ENCODE measurements at places on chromosomes 5 and 9.

- no peak for DNase-seq
Measured at GRCh38 chr5:137195483-137195882, 303.6 kb downstream of the SPOCK1 start.

GRCh38 chr9:111831371-111832108, 36.8 kb upstream of the SHOC1 start:
- no peak for DNase-seq

DNA sequence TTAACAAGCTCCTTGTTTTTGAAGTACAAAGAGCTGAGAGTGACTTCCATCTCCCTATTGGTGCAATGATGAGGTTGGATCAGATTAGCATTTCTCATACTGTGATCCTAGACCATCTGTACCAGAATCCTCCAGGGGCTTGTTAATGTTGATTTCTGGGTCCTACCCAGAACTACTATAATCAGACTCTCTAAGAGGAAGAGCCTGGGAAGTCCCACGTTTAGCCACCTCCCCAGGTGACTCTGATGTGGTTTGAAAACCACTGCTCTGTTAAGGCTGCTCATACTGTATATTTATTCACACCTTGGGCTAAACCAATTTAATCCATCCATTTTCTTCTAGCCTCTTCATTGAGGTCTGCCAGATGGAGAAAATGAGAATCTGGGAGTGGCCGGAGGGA, 49.6 kb upstream of the SMIM32 start:
- no peak for DNase-seq

DNA sequence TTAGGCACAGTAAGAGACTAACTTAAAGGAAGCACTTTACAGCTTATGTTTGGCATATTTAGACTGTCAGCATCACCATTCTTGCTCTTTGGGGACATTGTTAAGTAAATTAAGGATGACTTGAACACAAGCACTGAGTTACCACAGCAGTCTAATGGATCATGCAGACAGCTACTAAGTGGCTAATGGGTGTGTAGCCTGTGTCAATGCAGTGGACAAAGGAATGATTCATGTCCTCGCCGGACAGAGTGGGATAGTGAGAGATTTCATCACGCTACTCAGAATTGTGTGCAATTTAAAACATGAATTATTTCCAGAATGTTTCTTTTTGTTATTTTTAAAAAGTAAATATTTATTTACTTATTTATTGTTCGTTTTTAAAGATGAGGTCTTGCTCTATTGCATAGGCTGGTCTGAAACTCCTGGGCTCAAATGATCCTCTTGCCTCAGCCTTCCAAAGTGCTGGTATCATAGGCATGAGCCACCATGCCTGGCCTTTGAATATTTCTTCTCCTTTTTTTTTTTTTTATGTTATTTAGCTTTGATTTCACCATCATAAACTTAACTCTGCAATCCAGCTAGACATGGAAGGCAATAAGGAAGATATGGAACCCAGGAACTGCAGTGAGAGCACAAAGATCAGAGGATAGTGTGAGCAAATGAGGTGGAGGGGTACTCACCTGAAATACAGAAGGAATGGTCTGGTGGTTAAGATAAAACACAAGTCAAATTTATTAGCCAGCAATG, 53.0 kb upstream of the KLF4 start:
- DNase-seq: no peak

DNA sequence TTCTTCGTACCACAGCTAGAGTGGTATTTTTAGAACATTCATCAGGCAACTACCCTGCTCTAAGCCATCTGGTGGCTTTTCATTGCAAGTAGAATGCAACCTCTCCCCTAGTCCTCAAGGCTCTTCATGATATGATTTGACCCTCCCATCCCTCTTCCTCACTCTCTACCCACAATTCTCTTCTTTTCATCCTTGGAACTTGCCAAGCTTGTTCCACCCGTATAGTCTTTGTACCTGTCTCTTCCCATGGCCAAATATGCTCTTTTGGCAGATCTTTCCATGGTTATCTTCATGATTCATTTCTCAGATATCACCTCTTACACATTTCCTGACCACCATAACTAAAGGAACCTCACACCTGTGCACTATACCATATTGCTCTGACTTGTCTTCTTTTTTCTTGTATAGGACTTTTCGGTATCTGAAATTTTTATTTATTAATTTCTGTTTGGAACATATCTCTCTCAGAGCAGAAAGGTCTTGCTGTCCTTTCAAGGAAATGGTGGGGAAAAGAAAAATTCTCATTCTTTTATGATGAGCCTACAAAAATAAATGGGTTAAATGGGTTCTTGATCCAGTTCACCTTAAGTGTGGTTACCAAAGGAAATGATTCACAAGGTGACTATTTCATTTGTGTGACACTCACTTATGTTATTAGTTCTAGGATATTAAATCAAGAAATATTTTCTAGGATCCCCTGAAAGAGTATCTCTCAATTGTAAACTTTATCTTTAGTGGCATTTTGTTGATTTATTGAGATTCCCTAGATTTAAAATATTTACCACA, 3.7 kb upstream of the CD274 start:
- no peak for DNase-seq

GRCh38 chr9:127644146-127644827, 32.2 kb downstream of the STXBP1 start:
- DNase-seq: no peak

- DNase-seq: no peak
Measured at GRCh38 chr5:39422036-39422606, 2.7 kb downstream of the DAB2 start.

- DNase-seq: no peak
Measured at GRCh38 chr9:385818-386398, 171.2 kb downstream of the DOCK8 start.

- no peak for DNase-seq
Measured at GRCh38 chr9:22214497-22215031, 205.5 kb upstream of the CDKN2B start.

DNA sequence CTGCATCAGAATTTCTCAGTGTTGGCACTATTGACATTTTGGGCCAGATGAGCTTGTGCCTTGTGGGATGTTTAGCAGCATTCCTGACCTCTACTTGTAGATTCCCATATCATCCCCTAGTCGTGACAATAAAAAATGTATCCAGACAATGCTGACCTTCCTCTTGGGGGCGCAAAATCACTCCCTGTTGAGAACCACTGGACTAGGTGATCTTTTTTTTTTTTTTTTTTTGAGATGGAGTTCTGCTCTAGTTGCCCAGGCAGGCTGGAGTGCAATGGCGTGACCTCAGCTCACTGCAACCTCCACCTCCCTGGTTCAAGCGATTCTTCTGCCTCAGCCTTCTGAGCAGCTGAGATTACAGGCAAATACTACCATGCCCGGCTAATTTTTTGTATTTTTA, 22.6 kb downstream of the STXBP1 start:
- DNase-seq: no peak

DNA sequence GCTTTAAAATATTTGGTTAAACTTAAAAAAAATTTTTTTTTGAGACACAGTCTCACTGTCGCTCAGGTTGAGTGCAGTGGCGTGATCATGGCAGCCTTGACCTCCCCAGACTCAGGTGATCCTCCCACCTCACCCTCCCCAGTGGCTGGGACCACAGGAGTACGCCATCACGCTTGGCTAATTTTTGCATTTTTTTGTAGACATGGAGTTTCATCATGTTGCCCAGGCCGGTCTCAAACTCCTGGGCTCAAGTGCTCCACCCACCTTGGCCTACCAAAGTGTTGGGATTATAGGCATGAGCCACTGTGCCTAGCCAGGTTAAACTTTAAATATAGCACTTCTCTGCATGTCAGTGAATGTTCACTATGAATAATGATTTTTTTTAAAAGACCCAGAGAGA, 224.5 kb upstream of the RFX3 start:
- no peak for DNase-seq

GRCh38 chr5:41871852-41872251, 1.6 kb upstream of the OXCT1 start:
- no peak for DNase-seq

DNA sequence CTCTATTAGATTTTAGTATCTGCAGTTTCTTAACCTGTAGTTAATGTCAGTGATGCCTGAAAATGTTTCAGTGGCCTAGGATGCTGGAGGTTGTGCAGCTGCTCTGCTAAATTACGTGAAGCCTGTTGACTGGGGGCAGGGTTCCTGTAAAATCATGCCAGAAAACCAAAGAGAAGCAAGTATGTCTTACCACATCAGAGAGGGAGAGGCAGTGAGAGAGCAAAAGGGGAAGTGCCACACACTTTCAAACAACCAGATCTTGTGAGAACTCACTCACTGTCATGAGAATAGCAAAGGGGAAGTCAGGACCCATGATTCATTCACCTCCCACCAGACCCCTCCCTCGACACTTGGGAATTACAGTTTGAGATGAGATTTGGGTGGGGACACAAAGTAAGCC, 83.9 kb upstream of the CYLC2 start:
- no peak for DNase-seq

- no peak for DNase-seq
Measured at GRCh38 chr5:59819806-59820205, 73.7 kb downstream of the PDE4D start.

- no peak for DNase-seq
Measured at GRCh38 chr5:89015409-89015808, 132.4 kb upstream of the MEF2C start.

DNA sequence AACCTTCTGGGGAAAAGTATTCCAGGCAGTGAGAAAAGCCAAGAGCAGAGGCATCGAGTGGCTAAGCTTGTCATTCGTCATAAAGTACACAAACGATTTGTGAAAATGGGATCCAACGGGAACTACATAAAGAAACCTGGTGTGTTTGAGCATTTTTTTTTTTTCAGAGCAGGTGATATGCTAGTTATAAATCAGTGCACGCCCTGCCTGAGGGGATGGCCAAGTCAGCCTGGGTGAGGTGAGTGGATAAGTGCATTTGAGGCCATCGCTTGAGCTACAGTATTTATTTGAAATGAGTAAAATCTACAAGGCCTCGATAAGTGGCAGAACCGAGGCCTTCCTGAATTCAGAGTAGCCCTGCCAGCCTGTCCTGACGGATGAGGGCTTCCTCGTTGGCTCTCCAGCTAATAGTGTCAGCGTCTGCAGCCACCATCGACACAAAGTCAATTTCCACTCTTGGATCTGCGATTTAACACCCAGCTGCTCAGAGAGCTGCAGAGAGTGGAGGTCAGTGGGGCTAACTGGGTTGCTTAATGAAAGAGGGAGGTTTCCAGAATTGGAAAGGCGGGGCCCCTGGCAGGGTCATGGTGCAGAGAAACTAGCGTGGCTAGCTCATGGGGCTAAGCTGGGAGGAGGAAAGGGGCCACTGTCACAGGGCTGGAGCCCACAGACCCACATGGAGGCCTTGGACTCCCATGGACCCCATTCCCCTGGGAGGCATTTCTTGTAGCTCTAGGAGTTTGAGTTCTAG, 27.3 kb downstream of the PPARGC1B start:
- no peak for DNase-seq

GRCh38 chr9:91163444-91163772, 198.3 kb downstream of the AUH start:
- DNase-seq: no peak

- DNase-seq: no peak
Measured at GRCh38 chr5:132258102-132259068, 889 bp downstream of the PDLIM4 start.

GRCh38 chr9:82745919-82746318, 317.0 kb downstream of the RASEF start:
- no peak for DNase-seq

- DNase-seq: no peak
Measured at GRCh38 chr9:135309763-135310125, 169.8 kb upstream of the PPP1R26 start.

- no peak for DNase-seq
Measured at GRCh38 chr9:36793277-36793676, 220.6 kb downstream of the MELK start.

- DNase-seq: no peak
Measured at GRCh38 chr9:14935106-14935751, 25.0 kb upstream of the FREM1 start.

- DNase-seq: no peak
Measured at GRCh38 chr9:134842321-134842720, 38.3 kb upstream of the FCN2 start.

- no peak for DNase-seq
Measured at GRCh38 chr5:141328231-141328630, 2.1 kb upstream of the PCDHGA1 start.

- DNase-seq: peak; percentile 43
Measured at GRCh38 chr5:149358294-149358651, 427 bp downstream of the PCYOX1L start.

DNA sequence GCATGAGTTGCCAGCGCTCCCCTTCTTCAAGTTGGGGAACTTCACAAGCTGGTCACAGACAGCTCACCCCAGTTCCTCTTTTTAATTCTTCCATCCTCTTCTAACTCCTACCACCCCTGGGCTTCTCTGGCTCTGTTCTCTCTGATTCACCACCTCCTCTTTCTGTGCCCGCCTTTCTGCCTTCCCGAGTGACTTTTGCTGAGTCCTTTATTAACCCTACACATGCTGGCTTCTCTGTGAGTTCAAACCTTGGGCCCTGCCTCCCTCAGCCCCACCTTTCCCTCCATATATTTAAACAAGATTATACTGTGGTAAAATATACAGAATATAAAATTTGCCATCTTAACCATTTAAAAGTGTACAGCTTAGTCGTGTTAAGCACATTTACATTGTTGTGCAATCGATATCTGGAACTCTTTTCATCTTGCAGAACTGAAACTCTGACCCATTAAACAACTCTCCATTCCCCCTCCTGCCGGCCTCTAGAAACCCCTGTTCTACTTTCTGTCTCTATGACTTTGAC, 32.0 kb downstream of the SLC46A2 start:
- DNase-seq: no peak

- DNase-seq: no peak
Measured at GRCh38 chr9:37517923-37518322, 32.2 kb downstream of the POLR1E start.

DNA sequence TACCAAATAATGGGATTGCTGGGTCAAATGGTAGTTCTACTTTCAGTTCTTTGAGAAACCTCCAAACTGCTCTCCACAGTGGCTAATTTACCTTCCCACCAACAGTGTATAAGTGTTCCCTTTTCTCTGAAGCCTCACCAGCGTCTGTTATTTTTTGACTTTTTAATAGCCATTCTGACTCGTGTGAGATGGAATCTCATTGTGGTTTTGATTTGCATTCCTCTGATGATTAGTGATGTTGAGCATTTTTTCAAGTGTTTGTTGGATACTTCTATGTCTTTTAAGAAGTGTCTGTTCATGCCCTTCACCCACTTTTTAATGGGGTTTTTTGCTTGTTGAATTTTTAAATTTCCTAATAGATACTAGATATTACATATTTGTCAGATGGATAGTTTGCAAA, 28.4 kb upstream of the SUSD1 start:
- DNase-seq: no peak

- no peak for DNase-seq
Measured at GRCh38 chr9:33167972-33168461, 881 bp upstream of the B4GALT1 start.

DNA sequence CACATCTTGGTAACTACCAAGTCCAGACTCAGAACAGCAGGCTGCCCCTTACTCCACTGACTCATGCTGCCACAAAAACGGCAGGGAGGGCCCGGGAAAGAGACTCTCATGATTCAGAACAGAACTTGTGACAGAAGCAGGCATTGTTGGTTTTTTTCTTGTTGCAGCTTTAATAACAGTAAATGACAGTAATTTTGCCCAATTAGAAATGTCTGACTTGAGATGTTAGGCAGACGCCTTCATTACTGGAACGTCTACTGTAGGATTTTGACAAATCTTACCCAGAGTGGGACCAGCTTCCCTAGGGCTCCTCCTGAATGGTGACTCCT, 77.9 kb downstream of the SEMA5A start:
- no peak for DNase-seq
